Glutamatergic neuron (in vitro differentiated cells): ENCODE measurements at places on chromosomes 5 and 9. TPM values are rescaled to one million over a fixed set of nuclear protein-coding genes. Genes with fewer than 3 reads are reported as not detected.

DNA sequence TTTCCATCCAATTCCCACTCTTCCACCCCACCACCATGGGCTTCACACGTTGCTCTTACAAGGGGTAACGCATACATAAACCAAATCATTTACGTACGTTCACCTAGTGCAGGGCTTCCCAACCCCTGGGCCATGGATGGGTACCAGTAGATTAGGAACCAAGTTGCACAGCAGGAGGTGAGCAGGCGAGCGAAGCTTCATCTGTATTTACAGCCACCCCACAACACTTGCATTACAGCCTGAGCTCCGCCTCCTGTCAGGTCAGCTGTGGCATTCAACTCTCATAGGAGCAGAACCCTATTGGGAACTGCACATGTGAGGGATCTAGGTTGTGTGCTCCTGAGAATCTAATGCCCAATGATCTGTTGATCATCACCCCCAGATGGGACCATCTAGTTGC lies 82.3 kb downstream of the CEMIP2 start:
- H3K36me3 ChIP-seq = no peaks in the 10 kb centered on the region
- H3K27me3 ChIP-seq = no peaks in the 10 kb centered on the region
- DNase-seq = no peak
- no peak overlapping the region for H3K4me3 ChIP-seq

- no peaks in the 10 kb centered on the region for H3K4me1 ChIP-seq
- no peaks in the 10 kb centered on the region for H3K36me3 ChIP-seq
- H3K27ac ChIP-seq = no peak overlapping the region
Measured at GRCh38 chr9:89168901-89169813, 9.5 kb downstream of the SHC3 start.

- peaks cover 2% of the 10 kb centered on the region for H3K4me1 ChIP-seq
- H3K27ac ChIP-seq = no peak overlapping the region
- H3K36me3 ChIP-seq = no peaks in the 10 kb centered on the region
Measured at GRCh38 chr9:78928625-78929405, 631.9 kb downstream of the PSAT1 start.

DNA sequence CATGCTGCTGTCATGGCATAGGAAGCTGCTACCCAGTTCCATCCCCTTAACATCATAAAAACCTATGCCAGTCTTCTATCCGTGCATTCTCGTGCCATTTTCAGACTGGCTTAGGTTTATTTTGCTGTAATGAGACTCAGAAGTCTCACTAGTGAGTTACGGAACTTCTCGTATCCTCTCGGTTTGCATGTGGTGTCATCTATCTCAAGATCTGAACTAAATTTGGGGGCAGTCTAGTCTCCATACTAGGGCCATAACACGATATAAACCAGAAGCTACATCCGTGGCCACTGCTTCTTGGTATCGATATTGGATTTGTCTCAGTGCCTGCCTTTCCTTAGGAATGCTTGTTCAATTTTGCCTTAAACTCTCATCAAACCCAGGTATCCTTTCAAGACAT lies 771.2 kb upstream of the CDH10 start:
- H3K4me1 ChIP-seq = no peaks in the 10 kb centered on the region
- H3K27me3 ChIP-seq = no peaks in the 10 kb centered on the region
- DNase-seq = no peak
- H3K27ac ChIP-seq = no peak overlapping the region
- H3K36me3 ChIP-seq = no peaks in the 10 kb centered on the region
- H3K4me3 ChIP-seq = no peak overlapping the region

- no peak overlapping the region for H3K27ac ChIP-seq
- H3K4me1 ChIP-seq = peaks cover 5% of the 10 kb centered on the region
- DNase-seq = peak; percentile 24
- peaks cover 3% of the 10 kb centered on the region for H3K27me3 ChIP-seq
Measured at GRCh38 chr5:158538506-158539074, 561.1 kb downstream of the EBF1 start.

Gene MAN1B1
- total RNA-seq = 59.8 TPM

Gene G3BP1
- 127 TPM for total RNA-seq

Gene CCNI2
- total RNA-seq = 0.17 TPM

Gene LCN1
- not detected for total RNA-seq

Gene PRLR
- not detected for total RNA-seq
